A549 treated with CORT108297 at 1 μM for 4 hours (cell line): ENCODE measurements at places on chromosomes 7 and 10. TPM values are rescaled to one million over a fixed set of nuclear protein-coding genes. Genes with fewer than 3 reads are reported as not detected.

TMEM236 gene
- total RNA-seq, result 0.05 to 0.13 TPM (median 0.08 TPM) in 5 replicates

RARRES2 gene
- total RNA-seq, result not detected in 5 replicates

UNC5B gene
- 0.66 to 0.88 TPM (median 0.76 TPM) in 5 replicates for total RNA-seq

RFC2 gene
- total RNA-seq, result 54.7 to 68.9 TPM (median 57.7 TPM) in 5 replicates

IFIT1B gene
- not detected in 5 replicates for total RNA-seq

ECHDC3 gene
- total RNA-seq, result 7.9 to 11.5 TPM (median 11.3 TPM) in 5 replicates

GPR22 gene
- not detected in 5 replicates for total RNA-seq

UNCX gene
- total RNA-seq, result 0.03 to 0.22 TPM (median 0.06 TPM) in 4 of 5 replicates, not detected in the other

CLRN3 gene
- total RNA-seq, result not detected in 5 replicates

ADRA2A gene
- total RNA-seq, result 0.02 to 0.05 TPM (median 0.03 TPM) in 4 of 5 replicates, not detected in the other

TPK1 gene
- 2.5 to 3.7 TPM (median 2.6 TPM) in 5 replicates for total RNA-seq

CLEC5A gene
- not detected in 5 replicates for total RNA-seq

TMEM130 gene
- 0.26 to 0.43 TPM (median 0.36 TPM) in 5 replicates for total RNA-seq

BTBD16 gene
- total RNA-seq, result 0.35 to 0.82 TPM (median 0.64 TPM) in 5 replicates

BMPER gene
- total RNA-seq, result 6.0 to 10.3 TPM (median 7.0 TPM) in 5 replicates

MAT1A gene
- total RNA-seq, result 0.02 to 0.03 TPM in 2 of 5 replicates, not detected in the others

ZNF467 gene
- 0.88 to 1.6 TPM (median 1.5 TPM) in 5 replicates for total RNA-seq

MMD2 gene
- not detected in 5 replicates for total RNA-seq

EBLN1 gene
- total RNA-seq, result 0.07 to 0.21 TPM in 2 of 5 replicates, not detected in the others

WNT8B gene
- total RNA-seq, result 0.03 to 0.07 TPM (median 0.04 TPM) in 3 of 5 replicates, not detected in the others

NEUROD6 gene
- total RNA-seq, result not detected in 5 replicates

CRTAC1 gene
- 1.2 to 1.9 TPM (median 1.4 TPM) in 5 replicates for total RNA-seq

MBL2 gene
- not detected in 5 replicates for total RNA-seq

GATA3 gene
- total RNA-seq, result 4.5 to 6.0 TPM (median 5.5 TPM) in 5 replicates

LRRTM3 gene
- total RNA-seq, result not detected in 5 replicates

HYAL4 gene
- total RNA-seq, result not detected in 5 replicates

FBH1 gene
- total RNA-seq, result 34.5 to 42.3 TPM (median 39.2 TPM) in 5 replicates

TAS2R41 gene
- total RNA-seq, result not detected in 5 replicates

TCAF2 gene
- total RNA-seq, result 0.29 to 0.53 TPM (median 0.35 TPM) in 5 replicates

TES gene
- total RNA-seq, result 46.0 to 63.2 TPM (median 52.5 TPM) in 5 replicates
